ENCODE measurements at places on chromosomes 7 and 10. TPM values are rescaled to one million over a fixed set of nuclear protein-coding genes. Genes with fewer than 3 reads are reported as not detected.

CPA4 gene
- 1.9 TPM for polyA plus RNA-seq

SDHAF3 gene
- polyA plus RNA-seq = 25.4 TPM

AMPH gene
- 4.8 TPM for polyA plus RNA-seq

SNCG gene
- polyA plus RNA-seq = 4.7 TPM

CXCL12 gene
- 201 TPM for polyA plus RNA-seq

GNGT1 gene
- polyA plus RNA-seq = not detected

STOX1 gene
- 2.3 TPM for polyA plus RNA-seq

ABCA13 gene
- polyA plus RNA-seq = 0.10 TPM

- DNase-seq = no peak
These were observed 2.6 kb downstream of the ABCA13 start for GRCh38 chr7:48173756-48174382.

DNA sequence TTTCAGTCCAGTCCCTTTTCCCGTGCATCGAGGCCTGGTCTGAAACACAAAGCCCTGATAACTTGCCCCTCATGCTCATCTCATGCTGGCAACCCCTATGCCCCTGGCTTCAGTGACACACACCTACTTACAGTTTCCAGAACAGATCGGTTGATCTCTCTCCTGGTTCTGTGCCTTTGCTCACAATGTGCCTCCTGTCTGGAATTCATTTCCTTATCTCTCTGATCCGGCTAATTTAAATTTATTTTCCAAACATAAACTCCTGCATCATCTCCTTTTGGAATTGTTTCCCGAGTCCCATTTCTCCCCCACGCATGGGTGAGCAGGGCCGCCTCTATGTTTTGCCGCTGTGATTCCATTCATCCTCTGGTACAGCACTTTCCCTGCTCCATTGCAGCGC is 25.9 kb upstream of the FZD8 start:
- DNase-seq = no peak

DNA sequence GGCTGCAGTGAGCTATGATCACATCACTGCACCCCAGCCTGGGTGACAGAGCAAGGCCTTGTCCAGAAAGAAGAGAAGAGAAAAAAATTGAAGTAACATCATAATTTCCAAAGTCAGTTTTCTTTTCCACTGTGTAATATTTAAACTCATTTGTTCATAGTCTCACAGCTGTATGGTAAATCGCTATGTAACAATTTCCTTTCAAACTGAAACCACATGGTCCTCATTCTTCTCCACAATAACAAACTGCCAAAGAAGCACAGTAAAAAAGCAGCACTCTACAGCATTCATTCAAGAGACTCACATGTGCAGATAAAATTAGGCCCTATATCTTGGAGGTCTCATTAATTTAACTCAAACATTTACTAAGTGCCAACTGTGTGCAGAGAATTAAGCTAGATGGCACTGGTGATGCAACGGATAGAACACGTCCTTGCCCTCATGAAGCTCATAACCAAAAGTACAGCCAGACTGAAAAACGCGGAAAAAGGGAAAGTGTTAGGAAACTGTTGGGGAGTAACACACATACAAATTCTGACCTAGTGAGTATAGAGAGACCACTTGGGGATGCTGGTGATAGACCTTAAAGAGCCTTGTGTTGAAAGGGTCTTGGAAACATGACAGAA is 174.0 kb upstream of the KCTD7 start:
- no peak for DNase-seq

GRCh38 chr10:60964257-60965235 is 20.6 kb upstream of the RHOBTB1 start:
- DNase-seq = peak; percentile 82

GRCh38 chr10:83083831-83084230 is 1055.5 kb upstream of the GHITM start:
- DNase-seq = peak; percentile 48

- DNase-seq = no peak
These were observed 139.3 kb downstream of the PTN start for GRCh38 chr7:137204246-137204645.

GRCh38 chr7:16278167-16278787 is 143.1 kb downstream of the CRPPA start:
- no peak for DNase-seq

- DNase-seq = no peak
These were observed 50.4 kb downstream of the CCNY start for GRCh38 chr10:35386594-35387174.

- no peak for DNase-seq
These were observed 59.4 kb downstream of the CALCR start for GRCh38 chr7:93515144-93515543.

GRCh38 chr7:3103614-3104398 is 60.1 kb upstream of the CARD11 start:
- DNase-seq = no peak

DNA sequence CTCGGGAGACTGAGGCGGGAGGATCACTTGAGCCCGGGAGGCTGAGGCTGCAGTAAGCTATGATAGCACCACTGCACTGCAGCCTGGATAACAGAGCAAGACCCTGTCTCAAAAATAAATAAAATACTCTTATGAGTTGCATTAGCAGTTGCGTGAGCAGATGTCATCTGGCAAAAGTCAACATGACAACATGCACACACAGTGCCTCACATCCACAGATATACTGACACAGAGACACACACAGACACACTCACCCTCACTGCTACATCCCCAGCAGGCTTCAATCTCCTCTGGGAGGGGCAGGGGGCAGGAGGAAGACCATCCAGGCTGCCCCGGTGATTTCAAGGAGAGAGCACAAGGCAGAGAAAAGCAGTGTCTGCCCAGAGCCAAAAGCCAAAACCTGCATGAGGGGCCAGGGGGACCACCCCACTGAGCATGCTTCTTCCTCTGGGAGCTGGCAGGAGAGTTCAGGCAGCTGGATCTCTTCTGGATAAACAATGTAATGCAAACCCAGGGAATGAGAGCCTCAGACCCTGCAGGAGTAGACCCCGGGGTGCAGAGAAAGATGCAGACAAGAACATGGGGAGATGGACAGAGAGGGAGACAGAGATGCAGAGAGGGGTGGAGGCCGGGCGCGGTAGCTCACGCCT is 9.6 kb upstream of the ELN start:
- no peak for DNase-seq

DNA sequence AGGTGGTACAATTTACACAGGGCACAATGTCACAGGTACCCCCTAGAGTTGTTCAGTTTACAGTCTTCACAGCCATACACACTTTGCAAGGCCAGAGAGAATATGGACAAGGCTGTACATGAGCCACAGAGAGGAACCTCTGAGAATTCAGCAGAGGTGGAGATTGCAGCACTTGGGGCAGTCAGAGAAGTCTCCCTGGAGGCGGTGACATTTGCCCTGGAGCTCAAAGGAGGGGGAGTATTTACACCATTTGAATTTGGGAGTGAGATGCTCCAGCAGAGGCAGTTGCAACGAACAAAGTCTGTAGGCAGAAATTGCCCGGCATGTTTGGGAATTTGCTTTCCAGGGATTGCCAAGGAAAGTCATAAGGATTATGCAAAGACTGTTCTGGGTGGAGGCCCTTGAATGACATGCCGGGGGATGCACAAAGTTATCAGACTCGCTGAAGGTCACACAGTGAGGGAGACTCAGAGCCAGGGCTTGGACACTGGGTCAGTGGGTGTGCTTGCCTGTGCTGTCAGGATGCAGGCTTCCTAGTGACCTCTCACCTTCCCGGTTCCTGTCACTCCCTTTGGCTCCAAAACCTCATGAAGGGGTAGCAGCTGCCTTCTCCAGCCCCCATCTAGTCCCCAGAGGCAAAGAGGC is 160.7 kb upstream of the PCBD1 start:
- DNase-seq = no peak

GRCh38 chr7:138720286-138720685 is 19.1 kb upstream of the SVOPL start:
- DNase-seq = no peak

- no peak for DNase-seq
These were observed 12.7 kb upstream of the BNIP3 start for GRCh38 chr10:131994435-131994834.

- peak; percentile 58 for DNase-seq
These were observed 153.2 kb upstream of the LYZL2 start for GRCh38 chr10:30782537-30783461.

DNA sequence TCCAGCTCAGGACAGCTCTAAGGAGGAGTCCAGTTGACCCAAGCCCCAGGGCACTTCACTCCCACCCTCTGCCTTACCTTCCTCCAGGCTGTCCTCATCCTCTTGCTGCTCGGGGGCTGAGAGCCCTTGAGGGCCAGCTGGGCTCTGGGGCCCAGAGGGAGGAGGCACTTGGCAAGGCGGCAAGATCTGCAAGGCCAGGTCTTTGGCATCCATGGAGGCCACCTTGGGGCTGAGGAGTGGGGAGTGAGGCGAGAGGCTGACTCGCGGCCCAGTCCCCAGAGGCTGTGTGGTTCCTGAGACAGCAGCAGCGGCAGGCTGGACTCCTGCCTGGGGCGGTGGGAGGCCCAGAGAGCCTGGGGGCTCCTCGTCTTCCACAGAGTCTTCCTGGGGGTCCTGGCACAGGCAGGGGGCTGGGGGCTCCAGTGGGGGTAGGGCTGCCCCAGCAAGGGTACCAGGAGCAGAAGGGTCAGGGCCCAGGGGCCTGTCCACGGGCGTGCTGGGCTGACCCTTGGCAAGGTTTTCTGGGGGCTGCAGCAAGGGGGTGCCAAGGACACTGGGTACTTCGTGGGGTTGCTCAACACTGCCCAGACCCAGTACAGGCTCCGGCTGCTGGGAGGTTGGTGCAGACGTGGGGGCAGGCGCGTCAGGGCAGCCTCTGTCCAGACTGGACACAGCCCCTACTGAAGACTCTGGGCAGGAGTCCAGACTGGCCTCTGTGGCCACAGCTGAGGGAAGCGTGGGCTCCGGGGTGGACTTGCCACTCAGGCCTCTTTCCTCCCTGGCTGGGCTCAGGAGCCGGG is 6.5 kb downstream of the NACAD start:
- DNase-seq = no peak
